ENCODE measurements at places on chromosomes 2 and 18.
A peak's percentile ranks its signal among the peaks of the same experiment; 100 is the strongest.

- DNase-seq = no peak
These were observed 335.0 kb upstream of the NT5C1B start for GRCh38 chr2:18924386-18924785.

- no peak for DNase-seq
These were observed 9.9 kb downstream of the SLC66A2 start for GRCh38 chr18:79941473-79942119.

GRCh38 chr2:189874586-189875320 is 90.5 kb downstream of the PMS1 start:
- DNase-seq = no peak

DNA sequence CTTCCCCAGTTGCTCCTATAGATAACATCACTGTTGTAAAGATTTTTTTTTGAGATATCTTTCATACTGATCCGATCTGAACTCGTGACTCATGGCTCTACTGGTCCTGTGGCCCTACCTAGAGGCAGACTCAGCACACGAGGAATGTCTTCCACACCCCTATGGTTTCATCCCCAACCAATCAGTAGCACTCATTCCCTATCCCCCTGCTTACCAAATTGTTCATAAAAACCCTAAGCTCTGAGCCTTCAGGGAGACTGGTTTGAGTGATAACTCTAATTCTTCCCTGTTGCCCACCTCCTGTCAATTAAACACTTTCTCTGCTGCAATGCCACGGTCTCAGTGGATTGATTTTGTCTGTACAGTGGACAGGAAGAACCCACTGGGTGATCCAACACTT is 4.2 kb upstream of the SAP130 start:
- DNase-seq = no peak

DNA sequence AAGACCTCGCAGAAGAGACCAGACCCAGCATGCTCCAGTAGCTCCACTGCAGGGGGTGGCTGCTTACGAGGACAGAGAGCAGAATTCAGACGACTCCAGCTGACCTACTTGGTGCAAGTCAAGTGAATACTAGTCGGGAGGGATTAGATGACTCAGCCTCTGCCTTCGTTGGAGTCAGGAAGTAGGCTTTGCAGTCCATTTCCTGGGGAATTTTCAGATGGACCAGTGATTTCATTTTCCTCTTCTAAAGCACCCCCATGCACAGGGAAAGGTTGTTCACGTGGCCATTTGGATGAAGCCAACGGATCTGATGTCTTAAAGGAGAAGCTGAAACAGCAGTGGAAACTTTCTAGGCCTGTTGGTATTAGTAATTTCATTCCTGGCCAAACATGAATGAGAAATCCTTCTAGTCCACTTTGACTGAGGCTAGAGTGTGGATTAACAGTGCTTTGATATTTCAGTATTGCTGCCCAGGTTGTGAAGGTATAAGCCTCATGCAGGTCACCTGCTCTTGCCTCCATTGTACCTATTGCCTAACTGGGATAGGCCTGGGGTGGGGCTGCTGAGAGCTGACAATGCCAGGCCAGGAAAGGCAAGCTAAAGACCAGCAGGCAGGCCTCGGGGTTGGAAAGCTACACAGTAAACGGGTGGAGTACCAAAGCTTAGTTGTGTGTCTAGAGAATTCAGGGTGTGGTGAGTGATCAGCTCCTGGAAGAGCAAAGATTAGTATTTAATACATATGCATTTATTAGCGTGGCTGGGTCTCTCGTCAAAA is 117.6 kb upstream of the FOSL2 start:
- DNase-seq = peak; percentile 60

DNA sequence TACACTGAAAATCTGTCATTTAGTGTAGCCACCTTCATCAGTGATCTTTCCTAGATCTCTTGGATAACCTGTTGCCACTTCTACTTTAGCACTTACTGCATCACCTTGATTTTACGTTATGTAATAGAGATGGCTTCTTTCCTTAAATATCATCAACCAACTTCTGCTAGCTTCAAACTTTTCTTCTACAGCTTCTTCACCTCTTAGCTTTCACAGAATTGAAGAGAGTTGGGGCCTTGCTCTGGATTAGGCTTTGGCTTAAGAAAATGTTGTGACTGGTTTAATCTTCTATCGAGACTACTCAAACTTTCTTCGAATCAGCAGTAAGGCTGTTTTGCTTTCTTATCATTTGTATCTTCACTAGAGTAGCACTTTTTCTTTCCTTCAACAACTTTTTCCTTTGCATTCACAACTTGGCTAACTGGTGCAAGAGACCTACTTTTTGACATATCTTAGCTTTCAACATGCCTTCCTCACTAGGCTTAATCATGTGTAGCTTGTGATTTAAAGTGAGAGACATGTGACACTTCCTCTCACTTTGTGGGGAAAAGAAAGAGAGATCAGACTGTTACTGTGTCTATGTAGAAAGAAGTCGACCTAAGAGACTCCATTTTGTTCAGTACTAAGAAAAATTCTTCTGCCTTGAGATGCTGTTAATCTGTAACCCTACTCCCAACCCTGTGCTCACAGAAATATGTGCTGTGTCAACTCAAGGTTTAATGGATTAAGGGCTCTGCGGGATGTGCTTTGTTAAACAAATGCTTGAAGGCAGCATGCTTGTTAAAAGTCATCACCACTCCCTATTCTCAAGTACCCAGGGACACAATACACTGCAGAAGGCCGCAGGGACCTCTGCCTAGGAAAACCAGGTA is 99.6 kb downstream of the ATL2 start:
- DNase-seq = no peak

DNA sequence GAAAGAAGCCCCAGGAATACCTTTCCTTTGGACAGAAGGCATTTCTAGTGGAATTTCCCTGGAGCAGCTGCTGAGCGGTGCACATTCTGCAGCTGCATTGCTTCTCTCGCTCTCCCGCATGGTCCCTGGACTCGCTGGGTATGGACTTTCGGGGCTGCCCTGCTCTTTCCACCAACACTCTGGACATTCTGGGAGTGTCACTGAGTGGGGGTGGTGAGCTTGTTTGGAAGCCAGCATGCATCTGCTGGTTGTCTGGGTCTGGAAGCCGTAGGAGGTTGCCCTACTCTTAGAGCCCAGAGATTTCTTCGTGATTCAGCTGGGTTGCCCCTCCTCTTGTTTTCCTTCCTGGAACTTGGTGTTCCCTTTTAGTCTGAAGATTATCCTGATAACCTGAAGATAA is 52.6 kb downstream of the TWIST2 start:
- DNase-seq = no peak

DNA sequence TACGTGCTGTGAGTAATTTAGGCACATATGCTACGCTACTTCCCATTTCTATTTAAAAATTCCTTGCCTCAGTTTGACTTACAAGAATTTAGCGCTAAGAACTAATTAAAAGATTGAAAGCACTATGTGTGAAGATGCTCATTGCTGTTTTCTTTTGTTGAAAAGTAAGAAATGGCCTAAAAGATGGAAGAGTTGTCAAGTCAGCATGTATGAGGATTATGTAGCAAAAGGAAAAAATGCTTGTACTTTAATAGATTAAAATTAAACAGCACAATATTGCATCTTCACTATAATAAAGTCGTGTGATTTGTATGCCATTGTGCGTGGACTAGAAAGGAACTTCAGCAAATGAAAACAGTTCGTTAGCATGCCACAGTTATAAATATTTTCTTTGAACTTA is 77.0 kb downstream of the COX7A2L start:
- no peak for DNase-seq

- DNase-seq = no peak
These were observed 247.3 kb upstream of the SP5 start for GRCh38 chr2:170467568-170468422.

- DNase-seq = no peak
These were observed 65.3 kb downstream of the MYO3B start for GRCh38 chr2:170243118-170243837.

GRCh38 chr2:208297961-208298360 is 31.9 kb downstream of the PIKFYVE start:
- no peak for DNase-seq

DNA sequence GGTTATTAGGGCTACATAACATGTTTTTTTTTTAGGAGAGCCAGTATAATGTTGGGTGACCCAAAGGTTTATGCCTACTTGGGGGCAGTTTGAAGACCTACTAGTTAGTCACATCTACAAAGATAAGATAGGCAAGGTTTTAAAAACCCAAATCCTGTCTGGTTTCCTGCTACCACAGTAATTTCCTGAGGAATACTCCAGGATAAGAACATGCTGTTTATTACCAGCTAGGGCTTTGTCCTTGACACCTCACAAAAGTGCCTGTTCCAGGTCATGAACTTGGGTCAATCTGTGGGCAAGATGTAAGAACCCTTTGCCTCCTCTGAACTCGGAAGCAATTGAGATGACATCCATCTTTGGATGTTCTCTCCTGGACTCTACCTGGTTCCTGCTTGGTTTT is 38.2 kb downstream of the CDC42EP3 start:
- DNase-seq = no peak

- DNase-seq = no peak
These were observed 74.0 kb downstream of the FRZB start for GRCh38 chr2:182792441-182792840.

GRCh38 chr2:52934323-52934898 is 833.2 kb upstream of the CHAC2 start:
- peak; percentile 20 for DNase-seq

DNA sequence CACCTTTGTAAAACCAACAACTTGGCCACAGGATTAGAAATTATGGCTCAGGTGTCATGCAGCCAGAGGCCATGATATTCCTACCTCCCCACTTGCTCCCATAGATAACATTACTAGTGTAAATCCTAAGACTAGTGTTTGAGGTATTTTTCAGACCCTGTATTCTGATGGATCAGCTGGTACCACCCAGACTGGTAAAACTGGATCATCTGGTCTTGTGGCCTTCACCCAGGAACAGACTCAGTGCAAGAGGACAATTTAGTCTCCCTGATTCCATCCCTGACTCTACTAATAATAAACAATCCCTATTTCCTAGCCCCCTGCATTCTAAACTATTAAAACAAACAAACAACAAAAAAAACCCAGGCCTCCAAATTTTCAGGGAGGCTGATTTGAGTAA is 121.0 kb downstream of the ALPK2 start:
- DNase-seq = no peak

DNA sequence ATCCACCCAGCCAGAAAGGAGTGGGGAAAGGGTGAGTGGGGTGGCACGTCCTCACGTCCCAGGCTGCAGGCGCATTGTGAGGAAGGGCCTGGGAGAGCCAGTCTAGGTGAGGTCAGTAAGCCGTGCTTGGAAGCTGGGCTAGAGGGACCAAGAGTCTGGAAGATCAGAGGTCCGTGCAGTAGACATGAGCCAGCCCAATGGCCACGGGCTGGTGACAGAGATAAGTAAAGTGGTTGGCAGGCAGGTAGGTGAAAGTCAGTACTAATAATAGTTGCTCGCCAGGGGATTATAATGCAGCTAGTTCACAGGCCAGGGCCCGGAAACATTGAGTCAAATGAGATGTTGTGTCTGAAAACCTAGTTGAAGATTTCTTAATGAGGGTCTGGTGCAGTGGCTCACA is 133.2 kb downstream of the GBX2 start:
- DNase-seq = no peak

DNA sequence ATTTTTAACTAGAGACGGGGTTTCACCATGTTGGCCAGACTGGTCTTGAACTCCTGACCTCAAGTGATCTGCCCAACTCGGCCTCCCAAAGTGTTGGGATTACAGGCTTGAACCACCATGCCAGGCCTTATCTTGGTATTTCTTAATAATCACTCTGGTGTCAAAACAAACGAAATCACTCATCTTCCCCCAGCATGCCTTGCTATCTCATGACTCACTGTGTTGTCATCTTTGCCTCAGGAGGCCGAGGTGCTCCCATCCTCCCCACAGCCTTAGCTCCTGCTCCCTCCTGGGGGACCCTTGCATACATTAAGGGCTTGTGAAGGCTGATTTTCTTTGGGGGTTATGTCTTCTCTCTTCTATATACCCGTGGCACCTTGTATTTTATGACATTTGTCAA is 250.1 kb upstream of the DPP10 start:
- DNase-seq = no peak

GRCh38 chr2:43542285-43542933 is 53.4 kb downstream of the THADA start:
- peak; percentile 6 for DNase-seq

GRCh38 chr18:80246445-80247392 is 595 bp downstream of the PARD6G start:
- DNase-seq = no peak

DNA sequence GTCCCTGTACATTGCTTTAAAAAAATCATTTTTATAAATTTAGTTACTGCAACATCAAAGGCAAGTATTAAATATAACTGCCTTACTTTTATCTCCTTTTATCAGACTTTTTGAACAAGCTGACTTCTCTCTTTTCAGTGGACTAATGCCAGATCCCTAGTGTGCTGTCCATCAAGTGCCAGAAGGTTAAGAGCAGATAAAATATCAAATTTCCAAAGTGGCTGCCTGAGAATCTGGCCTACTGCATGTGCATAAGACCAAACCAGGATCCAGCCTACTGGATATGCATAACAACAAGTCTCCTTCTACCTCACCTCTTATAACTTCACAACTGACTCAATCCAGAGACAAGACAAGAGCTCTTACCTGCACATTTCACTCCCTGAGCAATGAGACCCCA is 59.8 kb upstream of the CHRNA1 start:
- DNase-seq = no peak

- no peak for DNase-seq
These were observed 76.0 kb upstream of the MEX3C start for GRCh38 chr18:51273437-51273836.

DNA sequence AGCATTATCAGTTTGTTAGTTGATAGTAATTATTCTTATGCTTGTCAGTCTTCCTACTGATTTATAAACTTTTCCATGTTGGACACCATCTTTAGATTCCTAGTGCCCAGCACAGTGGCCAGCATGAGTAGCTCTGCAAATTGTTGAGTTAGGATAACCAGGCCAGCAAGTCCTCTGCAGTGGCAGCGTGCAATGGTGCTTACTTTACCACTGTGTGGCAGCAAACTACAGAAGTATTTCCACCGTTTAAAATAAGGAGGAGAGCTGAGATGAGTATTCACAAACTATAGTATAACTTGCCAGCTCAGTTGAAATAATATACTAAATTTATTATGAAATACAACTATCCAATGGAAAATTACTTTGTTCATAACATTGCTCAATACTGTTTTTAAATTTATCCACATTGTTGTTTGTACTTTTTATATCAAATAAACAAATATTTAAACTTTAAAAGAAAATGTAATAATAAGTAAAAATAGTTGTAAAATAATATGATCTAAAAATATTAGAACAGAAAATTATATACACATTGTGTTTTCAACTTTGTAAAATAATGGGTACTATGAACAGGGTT is 9.3 kb upstream of the THADA start:
- DNase-seq = peak; percentile 33

GRCh38 chr18:23847321-23847986 is 158.2 kb downstream of the LAMA3 start:
- no peak for DNase-seq

DNA sequence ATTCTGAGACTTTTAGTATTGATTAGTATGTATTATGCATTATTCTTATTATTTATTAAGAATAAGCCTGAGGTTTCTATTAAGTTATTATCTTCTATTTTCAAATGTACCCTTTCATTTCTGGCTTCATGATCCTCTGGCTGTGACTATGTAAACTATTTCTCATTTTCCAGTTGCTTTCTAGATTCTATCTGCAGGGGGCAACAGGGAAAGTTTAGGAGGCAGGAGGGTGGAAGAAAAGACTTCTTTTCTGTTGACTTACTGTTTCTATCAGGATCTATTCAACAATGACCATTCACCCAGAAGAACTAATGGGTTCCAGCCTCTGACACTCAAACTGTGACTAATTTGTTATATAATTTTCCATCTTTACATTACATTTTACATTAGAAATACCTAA is 653.4 kb upstream of the FSHR start:
- DNase-seq = no peak

- DNase-seq = no peak
These were observed 7.6 kb upstream of the PRSS56 start for GRCh38 chr2:232512602-232513001.

Data from amniotic stem cell (primary cell).